ENCODE measurements at places on chromosomes 5 and 9.

GRCh38 chr5:11289208-11289607, 528.2 kb upstream of the DAP start:
- no peak for DNase-seq

- DNase-seq = no peak
These were observed 16.3 kb downstream of the LARP1 start for GRCh38 chr5:154771383-154771901.

GRCh38 chr5:59712836-59713497, 180.6 kb downstream of the PDE4D start:
- DNase-seq = no peak

DNA sequence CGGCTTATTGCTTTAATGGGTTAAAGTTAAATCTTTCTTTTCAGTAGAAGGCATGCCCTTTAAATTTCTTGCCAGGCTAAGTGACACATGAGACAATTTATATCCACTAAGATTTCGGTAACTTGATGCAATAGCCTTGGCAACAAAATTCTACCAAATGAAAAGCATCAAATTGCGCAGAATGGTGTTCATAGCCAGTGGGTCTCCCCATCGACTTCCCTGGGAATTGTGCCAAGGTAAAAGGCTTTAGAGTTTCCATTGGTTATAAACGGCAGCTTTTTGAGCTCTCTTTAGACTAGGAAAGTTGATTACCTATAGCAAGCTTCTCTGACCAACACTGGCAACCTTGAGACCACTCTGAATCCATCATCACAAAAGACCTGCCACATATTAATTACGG, 358.4 kb downstream of the ARRDC3 start:
- no peak for DNase-seq

All from midbrain (tissue), 1 donor.